Skeletal muscle cell (primary cell): ENCODE measurements at places on chromosomes 5 and 9.

DNA sequence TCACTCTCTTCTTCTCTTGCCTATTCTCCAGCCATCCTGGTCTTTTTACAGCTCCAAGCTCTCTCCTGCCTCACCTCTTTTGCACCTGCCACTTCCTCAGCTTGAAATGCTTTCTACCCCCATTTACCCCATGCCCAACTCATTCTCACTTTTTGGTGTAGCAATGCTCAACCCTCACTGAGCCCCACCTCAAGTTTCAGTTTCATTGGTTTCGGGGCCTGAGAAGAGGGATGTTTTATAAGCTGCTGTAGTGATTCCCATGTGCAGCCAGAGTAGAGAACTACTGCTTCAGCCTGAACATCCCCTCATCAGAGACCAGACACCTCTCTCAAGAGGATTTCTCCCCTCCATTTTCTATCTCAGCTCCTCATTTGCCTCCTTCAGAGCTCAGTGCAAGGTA, 45.2 kb upstream of the FYB1 start:
- DNase-seq: no peak

DNA sequence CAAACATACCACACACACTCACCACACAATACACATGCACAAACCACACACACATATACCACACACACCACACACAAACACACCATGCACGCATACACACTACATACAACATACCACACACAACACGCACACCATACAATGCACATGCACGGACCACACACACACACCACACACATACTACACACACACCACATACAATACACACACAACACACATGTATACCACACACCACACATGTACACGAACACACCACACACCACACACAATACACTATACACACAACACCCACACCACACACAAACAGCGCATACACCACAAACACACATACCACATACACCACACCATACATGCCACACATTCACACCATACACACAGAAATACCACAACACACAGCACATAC, 480.3 kb downstream of the DIRAS2 start:
- no peak for DNase-seq

DNA sequence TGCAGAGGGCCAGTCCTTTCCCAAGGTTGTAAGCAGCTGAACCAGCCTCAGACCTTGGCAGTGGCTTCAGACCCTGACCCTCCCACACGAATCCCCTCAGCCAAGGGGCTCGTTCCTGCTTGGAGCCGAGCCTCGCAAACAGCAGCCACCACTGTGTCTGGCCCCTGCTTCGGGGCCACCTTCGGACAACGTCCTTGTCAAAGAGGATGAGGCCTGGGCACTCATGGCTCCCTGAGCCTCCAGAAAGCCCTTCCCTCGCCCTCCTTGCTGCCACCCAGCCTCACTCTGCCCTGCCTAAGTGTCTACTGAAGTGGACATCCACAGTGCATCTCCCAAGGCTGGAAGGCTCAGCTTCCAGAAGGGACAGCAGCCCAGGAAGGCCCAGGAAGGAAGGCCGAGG, 161.7 kb downstream of the OLFM1 start:
- no peak for DNase-seq

GRCh38 chr9:135291165-135291564, 188.4 kb upstream of the PPP1R26 start:
- no peak for DNase-seq

DNA sequence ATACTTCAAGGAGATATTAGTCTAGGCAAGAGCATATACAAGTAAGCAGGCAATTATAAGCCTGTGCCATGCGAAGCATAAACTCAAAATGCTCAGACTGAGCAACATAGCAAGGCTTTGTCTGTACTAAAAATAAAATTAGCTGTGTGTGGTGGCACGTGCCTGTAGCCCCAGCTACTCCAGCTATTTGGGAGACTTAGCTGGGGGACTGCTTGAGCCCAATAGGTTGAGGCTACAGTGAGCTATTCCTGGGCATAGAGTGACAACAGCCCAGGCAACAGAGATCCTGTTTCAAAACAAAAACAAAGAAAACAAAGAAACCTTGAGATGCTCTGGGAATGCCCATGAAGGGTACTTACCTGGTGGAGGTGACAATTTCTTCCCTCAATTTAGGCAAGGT, 130.5 kb upstream of the ZNF608 start:
- DNase-seq: no peak

DNA sequence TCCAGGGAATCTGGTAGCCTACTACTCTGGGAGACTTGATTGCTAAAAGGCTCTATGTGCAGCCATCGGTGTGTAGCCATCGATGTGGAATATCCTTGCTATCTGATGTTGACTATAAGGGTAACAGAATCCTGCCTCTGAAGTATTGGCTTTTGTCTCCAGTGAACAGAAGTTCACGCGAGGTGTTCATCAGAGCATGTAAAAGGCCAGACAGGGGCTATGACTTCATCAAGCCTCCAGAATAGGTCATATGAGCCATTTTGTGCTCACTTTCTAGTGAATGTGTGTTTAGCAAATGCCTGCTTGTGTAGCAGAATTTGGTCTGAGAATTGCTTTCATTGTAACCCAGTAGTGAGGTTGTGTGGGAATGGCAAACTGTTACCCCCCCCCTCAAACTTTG, 66.8 kb upstream of the RAD23B start:
- no peak for DNase-seq

- no peak for DNase-seq
Measured at GRCh38 chr9:137136261-137136880, 2.6 kb upstream of the GRIN1 start.

DNA sequence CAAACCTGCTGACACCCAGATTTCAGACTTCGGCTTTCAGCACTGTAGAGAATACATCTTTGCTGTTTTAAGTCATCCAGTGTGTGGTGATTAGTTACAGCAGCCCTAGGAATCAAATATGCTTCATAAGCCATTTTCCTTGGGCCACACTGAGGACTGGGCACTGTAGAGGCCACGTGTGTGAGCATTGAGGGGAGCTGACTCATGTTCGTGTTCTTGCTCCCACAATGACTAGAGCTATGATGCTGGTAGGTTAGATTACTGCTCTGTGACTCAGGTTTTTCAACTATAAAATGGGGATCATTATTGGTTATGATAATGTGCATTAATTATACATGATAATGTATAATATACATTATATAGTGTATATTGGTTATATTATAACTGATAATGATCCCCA, 96.5 kb upstream of the PALM2AKAP2 start:
- no peak for DNase-seq

- DNase-seq: no peak
Measured at GRCh38 chr5:17325770-17326599, 108.6 kb downstream of the BASP1 start.

- no peak for DNase-seq
Measured at GRCh38 chr5:104512063-104512825, 949.7 kb upstream of the NUDT12 start.

- DNase-seq: no peak
Measured at GRCh38 chr5:148586796-148587195, 67.5 kb downstream of the HTR4 start.

DNA sequence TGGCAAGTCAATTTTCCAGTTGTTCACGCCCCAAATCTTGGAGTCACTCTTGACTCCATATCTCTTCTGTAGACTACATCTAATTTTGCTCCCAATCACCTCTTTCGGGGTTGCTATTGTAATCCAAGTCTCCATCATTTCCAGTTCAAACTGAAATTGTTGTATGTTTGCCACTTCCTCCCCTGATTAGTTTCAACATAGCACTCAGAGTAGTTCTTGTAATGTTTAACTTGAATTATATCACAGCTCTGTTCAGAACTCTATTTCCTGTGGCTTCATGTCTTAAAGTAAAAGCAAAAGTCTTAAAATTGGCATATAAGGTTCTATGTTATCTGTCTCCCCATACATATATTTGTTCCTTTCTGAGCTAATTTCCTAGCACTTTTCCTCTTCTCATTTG, 348.5 kb upstream of the RIOK2 start:
- no peak for DNase-seq

GRCh38 chr5:151427258-151427657, 20.1 kb upstream of the SLC36A1 start:
- DNase-seq: no peak

DNA sequence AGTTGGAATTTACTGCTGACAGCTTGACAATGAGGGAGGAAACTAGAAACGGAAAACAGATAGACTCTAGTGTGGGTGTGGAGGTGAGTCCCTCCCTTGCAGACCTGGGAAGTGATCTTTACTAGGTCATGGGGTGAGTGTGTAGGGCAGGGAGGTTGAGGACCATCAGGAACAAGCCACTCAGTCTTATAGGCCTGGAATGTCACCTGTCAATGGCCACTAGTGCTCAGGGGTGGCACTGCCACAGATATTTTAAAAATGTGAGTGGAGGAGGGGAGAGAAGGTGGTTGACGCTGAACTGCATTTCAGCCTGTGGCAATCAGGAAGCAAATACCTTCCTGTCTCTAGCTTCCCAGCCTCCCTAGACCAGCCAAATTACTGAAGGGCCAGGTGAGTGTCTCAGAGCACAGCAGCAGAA, 9.0 kb downstream of the OR2S2 start:
- no peak for DNase-seq

- no peak for DNase-seq
Measured at GRCh38 chr5:76908166-76908565, 44.7 kb upstream of the CRHBP start.

DNA sequence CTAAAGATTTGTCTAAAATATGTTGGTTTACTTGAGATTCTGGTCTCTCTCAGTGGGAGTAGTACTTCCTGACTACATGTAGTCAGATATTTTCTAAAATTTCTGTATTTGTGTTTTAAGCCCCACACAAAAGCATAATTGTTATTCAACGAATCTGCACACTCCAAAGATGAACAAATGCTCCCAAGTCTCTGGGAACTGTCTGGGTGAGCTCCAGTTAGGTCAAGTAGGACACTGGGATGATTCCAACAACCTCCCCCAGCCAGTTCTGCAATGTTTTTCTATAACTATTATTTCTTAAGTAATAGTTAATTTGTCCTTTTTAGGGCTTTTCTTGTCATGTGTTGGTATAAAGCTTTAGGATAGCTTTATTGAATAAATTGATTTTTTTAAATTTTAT, 174.6 kb downstream of the FAM174A start:
- DNase-seq: no peak

DNA sequence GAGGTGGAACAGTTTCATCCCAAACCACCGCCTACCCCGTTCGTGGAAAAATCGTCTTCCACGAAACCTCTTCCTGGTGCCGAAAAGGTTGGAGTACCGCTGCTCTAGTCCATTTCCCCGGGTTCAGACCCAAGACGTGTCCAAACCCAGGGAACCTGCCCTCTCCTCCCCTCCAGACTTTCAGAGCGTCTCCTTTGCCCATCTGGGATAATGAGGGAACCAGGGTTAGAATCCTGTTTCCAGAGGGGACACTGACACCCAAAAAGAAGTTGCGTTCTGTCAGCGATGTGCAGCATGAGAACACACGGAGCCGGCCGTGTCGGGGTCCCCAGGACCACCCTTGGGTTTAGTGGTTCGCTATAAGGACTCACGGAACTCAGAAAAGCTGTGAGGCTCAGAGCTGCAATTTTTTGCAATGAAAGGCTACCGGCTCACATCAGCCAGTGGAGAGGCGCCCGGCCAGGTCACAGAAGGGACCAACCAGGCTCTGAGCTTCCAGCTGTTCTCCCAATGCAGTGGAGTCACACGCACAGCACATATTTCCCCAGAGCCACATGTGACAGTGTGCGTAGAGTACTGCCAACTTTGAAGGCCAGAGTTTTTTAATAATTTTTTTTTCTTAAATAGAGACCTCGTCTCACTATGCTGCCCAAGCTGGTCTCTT, 19.4 kb downstream of the LAMC3 start:
- DNase-seq: no peak

- DNase-seq: no peak
Measured at GRCh38 chr9:80074439-80074838, 502.7 kb downstream of the TLE4 start.

DNA sequence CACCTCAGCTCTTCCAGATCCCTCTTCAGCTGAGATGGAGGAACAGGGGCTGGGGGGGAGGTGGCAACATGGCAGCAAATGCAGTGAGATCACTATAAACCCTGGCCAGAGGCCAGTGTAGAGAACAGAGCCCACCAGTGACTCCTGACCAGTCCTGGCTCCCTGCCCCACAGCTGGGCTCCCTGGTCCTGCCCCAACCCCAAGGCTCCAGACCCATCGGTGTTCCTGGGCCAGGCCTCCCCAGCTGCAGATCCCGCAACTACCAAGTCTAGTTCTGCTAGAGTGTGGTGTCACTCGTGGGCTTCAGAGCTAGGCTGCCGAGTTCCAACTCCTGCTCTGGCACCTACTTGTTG, 16.8 kb downstream of the AKNA start:
- DNase-seq: no peak

GRCh38 chr5:169809281-169809680, 171.0 kb downstream of the INSYN2B start:
- DNase-seq: no peak

DNA sequence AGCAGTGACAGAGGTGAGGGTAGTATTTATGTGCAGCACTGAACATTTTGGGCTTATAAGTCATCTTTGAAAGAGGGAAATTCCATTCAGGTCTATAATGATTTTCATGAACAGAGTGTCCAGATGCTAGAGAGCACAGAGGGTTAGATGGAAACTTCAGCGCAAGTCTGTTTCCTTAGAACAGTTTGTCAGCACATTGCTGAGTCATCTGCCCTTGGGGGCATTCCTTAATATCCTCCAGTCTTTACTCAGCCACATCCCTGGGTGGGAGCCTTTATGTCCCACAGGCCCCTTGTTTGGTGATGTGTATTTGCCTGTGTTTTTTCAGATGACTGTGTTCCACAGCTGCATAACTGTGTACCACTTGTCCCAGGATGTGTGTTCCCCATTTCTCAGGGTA, 138.5 kb upstream of the S1PR3 start:
- DNase-seq: peak; percentile 98

- DNase-seq: peak; percentile 49
Measured at GRCh38 chr5:100827481-100827889, 75.6 kb downstream of the ST8SIA4 start.

DNA sequence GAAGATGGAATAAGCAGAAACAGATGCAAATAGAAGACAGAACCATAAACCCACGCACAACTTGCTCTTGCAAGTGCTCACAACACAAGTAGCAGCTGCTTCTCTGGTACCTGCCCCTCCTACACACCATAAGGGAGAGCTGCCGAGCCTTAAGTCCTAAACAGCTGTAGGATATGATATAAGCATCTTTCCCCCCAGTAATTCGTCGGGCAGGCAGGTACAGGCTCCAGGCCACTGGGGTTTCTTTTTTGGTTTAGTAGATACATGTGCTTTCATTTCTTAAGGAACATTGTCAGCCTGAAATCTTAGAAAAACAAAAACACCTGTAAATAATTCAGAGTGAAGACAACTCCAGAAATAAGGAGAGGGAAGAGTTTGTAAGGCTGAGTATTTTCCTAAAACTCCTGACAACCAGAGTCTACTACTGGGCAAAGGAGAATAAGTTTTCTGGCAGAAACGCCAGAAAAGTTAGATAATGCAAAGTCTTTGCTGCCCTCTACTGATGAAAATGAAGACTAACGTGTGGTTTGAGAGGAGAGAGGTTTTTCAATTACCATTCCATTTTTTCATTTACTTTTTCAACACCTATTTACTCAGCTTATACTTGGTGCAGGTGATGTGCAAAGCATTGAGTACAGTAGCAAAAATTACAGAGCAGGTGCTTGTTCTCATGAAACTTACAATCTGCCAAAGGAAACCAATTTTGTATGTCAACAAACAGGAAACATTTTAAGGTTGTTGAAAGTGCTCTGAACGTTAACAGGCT, 20.1 kb upstream of the TCERG1 start:
- DNase-seq: no peak

GRCh38 chr9:112836394-112836793, 54.3 kb downstream of the SLC46A2 start:
- no peak for DNase-seq

- no peak for DNase-seq
Measured at GRCh38 chr9:95074632-95075031, 242.9 kb downstream of the FANCC start.
